IPS DF 19.7 (cell line): ENCODE measurements at places on chromosomes 6 and 20.

DNA sequence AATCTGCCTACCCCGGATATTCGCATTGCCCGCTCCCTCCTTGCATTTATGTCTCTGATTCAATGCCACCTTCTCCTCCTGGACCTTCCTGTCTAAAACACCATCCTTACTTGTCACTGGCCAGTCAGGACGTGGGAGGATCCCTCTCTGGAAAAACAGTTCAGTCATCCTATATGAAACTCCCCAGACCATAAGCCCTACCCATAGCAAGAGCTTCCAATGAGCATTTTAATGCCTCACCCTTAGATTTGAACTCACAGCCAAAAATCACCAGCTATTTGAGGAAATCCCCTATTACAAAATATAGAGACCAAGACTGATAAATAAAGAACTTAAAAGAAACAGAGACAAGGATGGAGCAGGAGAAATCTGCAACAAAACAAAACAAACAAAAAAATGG lies 86.4 kb downstream of the SHLD1 start:
- no peak for DNase-seq

DNA sequence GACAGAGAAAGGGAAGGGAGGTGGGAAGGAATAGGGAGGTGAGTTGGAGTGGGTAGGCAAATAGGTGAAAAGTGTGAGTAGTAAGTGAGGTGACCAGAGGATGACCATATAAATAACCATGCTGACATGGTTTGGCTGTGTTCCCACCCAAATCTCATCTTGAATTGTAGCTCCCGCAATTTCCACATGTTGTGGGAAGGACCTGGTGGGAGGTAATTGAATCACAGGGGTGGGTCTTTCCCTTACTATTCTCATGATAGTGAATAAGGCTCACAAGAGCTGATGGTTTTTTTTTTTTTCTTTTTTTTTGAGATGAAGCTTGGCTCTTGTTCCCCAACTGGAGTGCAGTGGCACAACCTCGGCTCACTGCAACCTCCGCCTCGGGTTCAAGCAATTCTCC lies 21.5 kb upstream of the SMIM13 start:
- DNase-seq, result no peak

GRCh38 chr6:36787210-36787609 lies 52.0 kb downstream of the CPNE5 start:
- no peak for DNase-seq

GRCh38 chr6:14142063-14142450 lies 24.5 kb downstream of the CD83 start:
- DNase-seq, result no peak

DNA sequence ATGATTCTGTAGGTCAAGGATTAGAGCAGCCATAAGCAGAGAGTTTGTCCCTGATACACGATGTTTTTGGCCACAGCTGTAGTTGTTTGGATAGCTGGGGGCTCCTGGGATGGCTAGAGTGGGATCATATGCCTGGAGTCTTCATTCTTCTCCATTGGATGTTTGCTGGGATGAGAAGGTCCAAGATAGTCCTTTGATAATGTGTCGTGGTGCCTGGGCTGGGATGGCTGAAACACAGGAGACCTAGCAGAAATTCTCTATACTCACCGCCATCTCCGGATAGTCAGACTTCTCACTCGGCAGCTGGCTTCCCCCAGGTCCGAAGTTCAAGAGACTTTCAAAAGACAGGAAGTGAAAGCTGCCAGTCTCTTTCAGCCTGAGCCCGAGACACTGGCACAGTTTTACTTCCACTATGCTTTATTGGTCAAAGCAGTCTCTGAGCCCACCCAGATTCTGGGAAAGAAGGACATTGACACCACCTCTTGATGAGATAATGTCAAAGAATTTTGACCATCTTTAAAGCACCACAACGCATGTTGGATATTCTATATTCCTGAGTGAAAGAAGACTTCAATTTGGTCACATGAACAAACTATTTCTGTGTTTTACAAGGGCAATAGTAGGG lies 16.0 kb downstream of the MARCKS start:
- no peak for DNase-seq

DNA sequence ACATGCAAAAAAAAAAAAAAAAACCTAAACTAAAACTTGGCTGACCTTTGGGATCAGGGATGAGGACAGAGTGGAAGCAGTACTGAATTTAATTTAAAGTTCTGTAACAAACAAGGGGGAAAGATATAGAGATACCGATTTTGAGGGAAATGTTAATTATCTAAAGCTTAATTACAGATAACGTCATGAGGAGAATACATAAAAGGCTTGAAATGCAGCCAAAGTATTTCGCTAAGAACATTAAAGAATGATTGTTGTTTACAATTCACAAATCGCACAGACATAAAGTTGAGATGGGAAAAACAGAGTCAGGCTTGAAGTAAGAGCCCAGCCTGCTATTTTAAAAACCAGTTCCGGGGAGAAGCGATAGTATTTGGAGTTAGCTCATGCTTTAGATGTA lies 208.0 kb upstream of the SASH1 start:
- DNase-seq, result no peak

DNA sequence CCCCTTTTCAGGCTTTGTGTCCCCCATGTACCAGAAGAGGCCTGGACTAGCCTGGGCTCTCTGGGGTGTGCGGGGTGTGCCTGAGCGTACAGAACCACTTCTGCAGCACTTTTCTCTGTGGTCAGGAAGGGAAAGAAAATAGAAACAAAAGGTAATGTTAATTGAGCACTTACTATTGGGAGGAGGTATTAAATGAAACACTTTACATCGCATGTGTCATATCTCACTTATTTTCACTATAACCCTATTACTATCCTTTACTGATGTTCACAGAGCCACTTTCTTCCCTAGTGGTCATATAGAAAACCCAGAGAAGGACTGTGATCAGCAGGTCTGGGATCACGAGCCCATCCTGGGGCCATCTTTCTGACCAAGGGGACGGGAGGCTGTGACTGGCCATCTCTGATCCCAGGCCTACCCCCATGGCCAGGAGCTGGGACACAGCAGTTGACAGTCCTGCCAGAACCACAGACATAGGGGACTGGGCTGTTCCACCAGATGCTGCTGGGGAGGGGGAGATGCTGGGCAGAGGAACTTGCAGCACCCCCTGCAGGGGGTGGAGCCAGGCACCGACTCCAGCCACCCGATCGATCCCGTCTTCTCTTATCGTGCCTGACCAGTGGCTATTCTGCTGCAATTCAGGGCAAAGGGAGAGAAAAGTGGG lies 107.6 kb downstream of the VEGFA start:
- no peak for DNase-seq

GRCh38 chr20:36571564-36572504 lies 1.6 kb upstream of the TGIF2 start:
- no peak for DNase-seq

DNA sequence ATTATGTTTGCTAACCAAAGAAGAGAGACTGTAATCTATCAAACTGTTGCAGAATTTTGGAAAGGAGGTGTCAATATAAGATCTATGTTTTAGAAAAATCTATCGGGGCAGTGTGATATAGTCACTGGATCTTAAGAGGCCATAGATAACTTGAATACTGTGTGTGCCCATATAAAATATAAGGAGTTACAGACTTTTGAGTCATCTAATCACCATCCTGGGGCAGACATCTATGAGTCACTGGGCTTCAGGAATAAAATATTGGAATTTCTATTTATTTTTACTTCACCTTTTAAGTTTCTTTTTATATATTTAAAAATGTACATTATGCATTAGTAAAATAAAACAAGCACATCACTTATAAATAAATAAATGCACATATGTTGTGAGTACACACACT lies 509.3 kb upstream of the MAN1A1 start:
- no peak for DNase-seq

- no peak for DNase-seq
Measured at GRCh38 chr20:63678667-63679465, 17.6 kb upstream of the TNFRSF6B start.

GRCh38 chr20:31871618-31871954 lies 1.2 kb downstream of the TTLL9 start:
- DNase-seq, result no peak

GRCh38 chr6:169960886-169961611 lies 209.6 kb downstream of the ERMARD start:
- DNase-seq, result no peak

- no peak for DNase-seq
Measured at GRCh38 chr20:38226553-38226952, 34.0 kb downstream of the KIAA1755 start.

DNA sequence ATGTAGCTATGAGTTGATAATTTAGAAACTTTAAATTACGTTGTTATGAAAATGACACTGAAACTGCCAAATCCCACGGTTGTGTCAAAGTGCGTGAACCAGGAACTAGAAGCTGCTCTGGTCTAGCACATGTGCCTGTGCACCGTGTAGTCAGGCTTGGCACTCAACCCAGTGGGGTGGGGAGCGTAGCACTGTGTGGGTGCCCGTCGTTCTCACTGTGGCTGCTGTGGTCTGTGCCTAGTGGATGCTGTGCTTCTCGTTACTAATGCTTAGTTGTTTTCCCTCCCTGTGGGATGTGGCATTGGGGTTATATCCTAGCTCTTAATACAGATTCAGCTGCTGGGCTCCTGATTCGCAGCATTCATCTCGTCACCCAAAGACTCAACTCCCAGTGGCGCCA lies 46.2 kb upstream of the ADIG start:
- no peak for DNase-seq

DNA sequence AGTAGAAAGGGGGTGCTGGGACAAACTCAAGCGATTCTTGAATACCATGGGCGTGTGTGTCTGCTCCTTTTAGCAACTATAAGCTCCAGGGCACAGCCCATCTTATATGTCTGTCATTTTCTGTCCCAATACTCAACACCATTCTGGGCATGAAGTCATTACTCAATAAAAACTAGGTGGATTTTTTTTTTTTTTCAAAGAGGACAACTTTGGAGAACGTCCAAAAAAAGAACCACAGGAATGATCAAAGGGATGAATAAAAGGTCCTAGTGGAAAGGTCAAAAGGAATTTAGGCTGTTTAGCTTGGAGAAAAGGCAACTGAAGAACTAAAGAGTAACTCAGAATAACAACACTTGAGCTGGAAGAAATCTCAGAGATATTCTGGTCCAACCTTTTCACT lies 24.4 kb downstream of the UQCC1 start:
- DNase-seq, result no peak

DNA sequence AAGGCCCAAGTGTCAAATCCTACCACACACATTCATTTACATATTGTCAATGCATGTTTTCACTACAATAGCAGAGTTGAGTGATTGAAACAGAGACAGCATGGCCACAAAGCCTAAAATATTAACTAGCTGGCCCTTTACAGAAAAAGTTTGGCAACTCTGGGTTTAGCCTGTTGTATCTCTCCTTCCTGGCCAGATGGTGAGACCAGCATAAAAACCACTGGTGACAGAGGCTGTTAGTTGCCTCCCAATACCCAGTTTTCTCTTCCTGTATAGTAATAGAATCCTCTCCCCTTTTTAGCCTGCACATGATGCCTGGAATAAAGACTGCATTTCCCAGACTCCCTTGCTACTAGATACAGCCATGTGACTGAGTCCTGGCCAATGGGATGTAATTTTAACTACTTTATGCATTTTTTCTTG lies 100.0 kb upstream of the TAB2 start:
- DNase-seq, result no peak

- no peak for DNase-seq
Measured at GRCh38 chr6:115972679-115973078, 88.0 kb downstream of the FRK start.

DNA sequence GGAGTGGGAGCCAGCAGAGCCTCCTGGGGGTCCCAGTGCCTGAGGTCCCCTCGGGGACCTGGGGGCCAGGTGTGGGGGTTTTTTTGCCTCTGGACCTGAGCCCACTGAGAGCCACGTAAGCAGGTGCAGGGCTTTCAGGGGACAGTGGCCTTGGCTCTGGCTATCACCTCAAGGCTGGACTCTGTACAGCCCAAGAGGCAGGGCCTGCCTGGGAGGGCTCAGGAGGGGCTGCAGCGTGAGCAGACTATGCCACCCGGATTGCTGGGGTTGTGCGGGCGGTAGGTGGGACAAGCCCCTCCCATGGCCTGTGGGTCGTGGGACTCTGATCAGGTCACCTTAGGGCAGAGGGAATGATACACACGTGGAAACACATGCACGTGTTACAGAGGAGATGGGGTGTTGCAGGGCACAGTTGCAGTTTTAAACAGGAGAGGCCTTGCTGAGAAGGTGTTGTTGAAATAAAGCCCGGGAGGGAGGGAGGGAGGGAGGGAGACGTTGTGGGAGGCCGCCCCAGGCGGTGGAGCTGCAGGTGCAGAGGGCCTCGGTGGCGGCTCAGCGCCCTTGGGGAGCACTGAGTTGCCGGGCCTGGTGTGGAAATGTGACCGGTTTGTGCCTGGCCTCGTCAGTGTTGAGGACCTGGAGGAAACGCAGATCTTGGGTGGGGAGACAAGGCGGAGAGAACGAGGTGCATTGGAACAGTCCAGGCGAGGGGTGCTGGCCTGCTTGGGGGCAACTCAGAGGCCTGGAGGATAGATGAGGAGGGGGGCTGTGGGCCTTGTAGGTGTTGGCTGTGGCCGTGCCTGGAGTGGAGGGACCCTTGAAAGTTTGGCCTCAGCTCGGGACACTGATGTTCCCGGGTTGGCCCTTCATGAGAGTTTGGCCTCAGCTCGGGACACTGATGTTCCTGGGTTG lies 2.3 kb downstream of the TCEA2 start:
- DNase-seq, result no peak

DNA sequence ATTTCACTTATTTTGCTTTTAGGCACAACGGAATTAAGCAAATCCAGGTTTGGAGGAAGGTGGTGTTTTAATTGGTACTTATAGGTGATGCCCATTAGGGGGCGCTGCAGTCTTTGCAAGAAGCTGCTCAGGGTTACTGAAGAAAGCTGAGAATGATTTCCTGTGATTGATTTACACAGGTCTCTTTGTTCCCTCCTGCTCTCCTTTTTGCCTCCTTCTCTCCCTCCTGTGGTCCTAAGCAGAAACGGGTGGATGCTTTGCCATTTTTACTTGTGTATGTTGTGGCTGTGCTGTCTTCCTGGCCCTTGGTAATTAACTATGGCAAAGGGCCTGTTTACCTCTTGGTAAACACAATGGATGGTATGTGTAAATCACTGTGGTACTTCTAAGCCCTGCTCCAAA lies 97.8 kb downstream of the ANKS1A start:
- peak; percentile 74 for DNase-seq

GRCh38 chr6:136066005-136066404 lies 184.1 kb downstream of the MTFR2 start:
- DNase-seq, result no peak

- no peak for DNase-seq
Measured at GRCh38 chr20:37207171-37207570, 27.8 kb upstream of the MROH8 start.

- DNase-seq, result no peak
Measured at GRCh38 chr20:6070829-6071695, 17.2 kb upstream of the LRRN4 start.
